D721Med (cell line): ENCODE measurements at places on chromosomes 1 and 21.

DNA sequence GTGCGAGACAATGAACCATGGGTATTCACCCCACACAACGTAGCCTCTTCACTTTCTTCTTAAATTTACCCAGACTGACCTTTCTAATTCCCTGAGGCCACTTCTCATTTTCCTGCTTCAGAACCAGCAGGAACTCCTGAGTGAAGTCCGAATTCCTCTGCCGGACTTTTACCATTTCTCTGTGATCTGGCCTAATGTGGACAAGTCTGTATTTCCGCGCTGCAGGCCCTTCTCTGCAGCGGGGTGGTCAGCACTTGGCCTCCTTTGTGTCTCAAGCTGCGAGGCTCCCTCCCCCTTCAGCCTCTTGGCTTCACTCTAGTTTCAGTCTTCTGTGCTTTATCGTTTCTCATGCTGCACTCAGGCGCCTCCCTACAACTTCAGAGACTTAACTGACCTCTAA lies 9.4 kb upstream of the CTBS start:
- no peak for DNase-seq

DNA sequence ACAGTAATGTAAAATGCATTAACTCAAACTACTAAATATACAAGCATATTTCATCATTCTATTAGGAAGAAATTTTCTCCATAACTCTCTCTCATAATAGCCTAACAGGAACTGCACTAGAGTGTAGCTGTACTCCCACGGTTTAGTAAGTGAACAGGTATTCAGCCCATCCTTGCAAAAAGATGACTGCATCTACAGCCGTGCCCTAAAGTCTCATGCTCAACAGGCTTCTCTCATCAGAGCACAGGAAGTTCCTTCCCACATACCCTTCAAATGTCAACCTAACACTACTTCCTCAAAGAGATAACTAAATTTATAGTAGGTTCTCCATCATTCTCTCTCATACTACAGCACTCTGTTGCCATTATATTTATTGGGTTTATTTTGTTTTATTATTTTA lies 251.6 kb downstream of the AKT3 start:
- DNase-seq: no peak

GRCh38 chr21:40845441-40845995 lies 1.4 kb downstream of the DSCAM start:
- DNase-seq: no peak

GRCh38 chr1:190258003-190258402 lies 219.7 kb downstream of the BRINP3 start:
- no peak for DNase-seq

DNA sequence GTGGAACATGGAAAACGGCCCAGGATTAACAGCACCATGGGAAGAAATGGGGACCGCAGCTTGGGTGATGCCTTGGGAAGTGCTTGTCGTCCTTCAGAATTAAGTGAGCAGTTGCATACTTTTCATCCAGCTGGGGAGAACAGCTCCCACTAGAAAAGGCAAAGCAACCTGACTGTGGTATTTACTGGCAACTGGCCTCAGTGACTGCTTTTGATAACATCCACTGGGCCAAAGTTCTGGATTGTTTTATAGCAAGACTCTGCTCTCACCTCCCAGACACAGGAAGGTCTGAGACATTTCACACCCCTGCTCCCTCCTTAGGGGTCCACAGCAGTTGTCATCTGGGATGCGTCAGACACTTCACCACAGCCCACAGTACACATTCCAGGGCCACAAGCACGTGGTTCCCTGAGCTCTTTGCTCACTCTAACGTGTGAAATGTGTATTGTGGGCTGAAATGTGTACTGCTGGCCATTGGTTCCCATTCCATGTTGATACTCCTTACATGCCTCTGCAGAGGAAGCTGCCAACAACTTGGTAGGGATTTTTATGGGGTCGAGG lies 6.6 kb downstream of the PAPPA2 start:
- no peak for DNase-seq

DNA sequence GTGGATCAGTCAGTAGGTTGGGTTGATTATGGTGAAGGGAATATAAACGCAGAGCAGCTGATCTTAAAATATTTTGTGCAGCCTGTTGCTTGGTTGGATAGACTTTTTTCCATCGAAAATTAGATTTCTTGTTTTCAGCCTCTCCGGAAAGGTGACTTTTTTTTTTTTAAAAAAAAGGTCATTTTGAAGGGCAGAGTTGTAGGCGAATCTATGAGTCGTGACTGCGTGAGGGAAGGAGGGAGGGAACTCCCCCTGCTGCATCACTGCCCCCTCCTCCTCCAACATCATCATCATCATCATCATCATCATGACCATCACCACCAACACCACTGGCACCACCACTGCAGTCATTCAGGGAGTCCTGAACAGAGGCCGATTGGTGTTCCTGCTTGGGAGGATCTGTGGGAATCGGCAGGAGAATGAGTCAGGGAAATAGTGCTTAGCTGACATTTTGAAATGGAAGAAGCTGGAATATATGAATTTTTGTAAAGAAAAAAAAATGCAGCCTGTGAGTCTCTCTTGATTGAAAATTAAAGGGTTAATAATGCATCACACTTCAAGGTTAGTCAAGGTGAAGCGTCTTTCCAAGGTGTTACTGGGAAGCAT lies 1.2 kb downstream of the ATP1B1 start:
- DNase-seq: no peak

DNA sequence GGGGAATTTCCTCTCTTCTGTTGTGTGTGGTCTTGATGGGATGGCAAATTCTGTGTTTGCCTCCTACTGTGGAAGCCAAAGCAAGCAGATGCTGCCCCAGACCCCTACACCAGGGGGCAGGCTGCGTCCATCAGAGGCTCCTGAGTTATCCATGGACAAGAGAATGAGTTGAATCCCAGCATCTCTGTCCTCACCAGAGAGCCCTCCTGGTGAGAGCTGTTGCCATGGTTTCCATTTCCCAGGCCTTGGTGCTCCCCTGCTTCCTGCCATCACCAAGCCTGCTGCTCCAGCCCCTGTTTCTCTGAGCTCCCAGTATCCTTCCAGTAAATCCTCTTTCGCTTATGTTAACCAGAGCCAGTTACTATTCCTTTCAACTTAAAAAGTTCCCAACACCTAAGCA lies 20.4 kb upstream of the GNG12 start:
- DNase-seq: no peak

- no peak for DNase-seq
These were observed 74.3 kb downstream of the SLC16A1 start for GRCh38 chr1:112881742-112882127.
